Temporal lobe (tissue), 4 donors: ENCODE measurements at places on chromosomes 4 and X. TPM values are rescaled to one million over a fixed set of nuclear protein-coding genes. Genes with fewer than 3 reads are reported as not detected.

FAM236C gene
- total RNA-seq: not detected

KCND1 gene
- total RNA-seq: 0.49 TPM

METTL14 gene
- total RNA-seq: 21.9 TPM

STK32B gene
- total RNA-seq: 53.6 TPM

PRRG3 gene
- 6.1 TPM for total RNA-seq
